ENCODE measurements at places on chromosomes 7 and 10. TPM values are rescaled to one million over a fixed set of nuclear protein-coding genes. Genes with fewer than 3 reads are reported as not detected.
A peak's percentile ranks its signal among the peaks of the same experiment; 100 is the strongest.

DNA sequence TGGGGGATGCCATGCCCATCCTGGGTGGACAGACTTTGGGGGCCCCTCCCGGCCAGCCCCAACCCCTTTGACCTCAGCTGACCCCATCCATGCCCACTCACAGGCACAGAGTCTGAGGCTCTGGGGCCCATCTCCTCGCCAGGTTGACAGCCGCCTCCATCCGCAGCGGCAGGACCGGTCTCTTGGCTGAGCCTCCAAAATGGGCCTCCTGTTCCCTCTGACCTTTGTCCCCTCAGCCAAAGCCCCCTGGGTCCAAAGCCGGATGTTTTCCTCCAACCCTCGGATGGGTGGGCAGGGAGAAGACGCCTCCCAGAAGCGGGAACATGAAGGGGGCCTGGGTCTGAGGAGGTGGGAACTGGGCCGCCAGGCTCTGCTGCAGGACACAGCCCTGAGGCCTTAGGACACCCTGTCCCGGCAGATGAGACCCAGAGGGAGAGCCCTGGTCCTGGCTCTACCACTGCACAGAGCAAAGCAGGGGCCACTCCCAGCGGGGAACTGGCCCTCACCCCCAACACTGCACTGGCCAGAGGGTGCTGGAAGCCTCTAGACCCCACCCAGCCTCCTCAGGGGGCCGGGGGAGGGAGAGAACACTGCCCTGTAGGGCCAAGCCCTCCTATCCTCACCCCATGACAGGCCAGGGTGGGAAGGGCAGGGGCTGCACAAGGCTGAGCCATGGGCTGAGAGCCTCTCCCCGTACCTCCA lies 12.6 kb downstream of the PDGFA start:
- DNase-seq: no peak
- H3K27ac ChIP-seq: no peak overlapping the region
- H3K4me3 ChIP-seq: no peak overlapping the region
- no peaks in the 10 kb centered on the region for H3K27me3 ChIP-seq
- H3K36me3 ChIP-seq: no peaks in the 10 kb centered on the region

- H3K27ac ChIP-seq: no peak overlapping the region
- H3K36me3 ChIP-seq: peaks cover 43% of the 10 kb centered on the region
- no peaks in the 10 kb centered on the region for H3K27me3 ChIP-seq
- peaks cover 30% of the 10 kb centered on the region for H3K4me1 ChIP-seq
- H3K4me3 ChIP-seq: no peak overlapping the region
Measured at GRCh38 chr10:109889867-109890266, 33.4 kb downstream of the XPNPEP1 start.

- no peaks in the 10 kb centered on the region for H3K4me1 ChIP-seq
- H3K36me3 ChIP-seq: no peaks in the 10 kb centered on the region
- H3K27me3 ChIP-seq: no peaks in the 10 kb centered on the region
- no peak overlapping the region for H3K4me3 ChIP-seq
- no peak for DNase-seq
Measured at GRCh38 chr7:131956864-131957263, 400.4 kb upstream of the PODXL start.

DNA sequence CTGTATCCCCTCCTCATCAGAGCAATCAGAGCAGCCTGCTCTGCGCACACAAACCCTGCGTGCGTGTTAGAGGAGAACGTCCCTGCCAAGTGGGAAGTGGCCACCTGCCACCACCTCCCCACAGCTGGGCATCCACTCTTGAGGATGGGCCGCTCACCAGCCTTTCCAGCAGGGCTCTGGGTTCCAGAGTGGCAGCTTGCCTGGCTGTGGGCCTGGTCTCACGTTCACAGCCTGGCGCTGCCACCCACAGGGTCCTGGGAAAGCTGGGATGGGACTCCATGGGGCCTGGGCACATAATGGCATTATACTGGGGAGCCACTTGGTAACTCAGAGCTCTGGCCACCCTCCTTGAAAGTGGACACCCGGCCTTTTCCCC lies 151.1 kb upstream of the PPP2R2D start:
- H3K36me3 ChIP-seq: no peaks in the 10 kb centered on the region
- H3K4me1 ChIP-seq: no peaks in the 10 kb centered on the region
- no peaks in the 10 kb centered on the region for H3K27me3 ChIP-seq
- no peak overlapping the region for H3K4me3 ChIP-seq
- DNase-seq: no peak

GRCh38 chr7:38291117-38291647 lies 17.7 kb upstream of the TARP start:
- H3K27me3 ChIP-seq: no peaks in the 10 kb centered on the region
- H3K4me1 ChIP-seq: no peaks in the 10 kb centered on the region
- no peak for DNase-seq
- H3K36me3 ChIP-seq: no peaks in the 10 kb centered on the region
- no peak overlapping the region for H3K4me3 ChIP-seq

GRCh38 chr7:2913760-2914387 lies 69.8 kb upstream of the GNA12 start:
- no peaks in the 10 kb centered on the region for H3K4me1 ChIP-seq
- H3K27ac ChIP-seq: no peak overlapping the region
- no peak overlapping the region for H3K4me3 ChIP-seq
- peaks cover 39% of the 10 kb centered on the region for H3K36me3 ChIP-seq
- H3K27me3 ChIP-seq: no peaks in the 10 kb centered on the region

DNA sequence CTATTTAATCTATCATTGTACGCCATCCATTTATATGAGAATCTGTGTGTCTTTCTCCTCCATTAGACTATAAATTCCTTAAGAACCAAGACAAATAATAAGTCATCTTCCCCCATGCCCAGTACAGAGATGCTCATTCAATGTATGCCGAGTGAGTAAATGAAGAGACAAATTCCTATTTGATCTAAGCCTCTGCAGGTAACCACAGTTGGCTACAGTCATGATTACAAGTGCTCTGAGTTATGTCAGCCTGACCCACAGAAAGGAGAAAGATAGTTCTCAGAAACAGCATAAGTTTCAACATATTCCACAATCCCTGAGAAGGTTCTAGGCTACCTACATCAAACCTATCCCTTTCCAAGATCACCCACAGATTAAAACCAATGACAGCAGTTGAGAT lies 46.1 kb downstream of the MPP7 start:
- H3K27me3 ChIP-seq: peaks cover 3% of the 10 kb centered on the region
- H3K36me3 ChIP-seq: no peaks in the 10 kb centered on the region
- H3K4me1 ChIP-seq: peaks cover 6% of the 10 kb centered on the region

DNA sequence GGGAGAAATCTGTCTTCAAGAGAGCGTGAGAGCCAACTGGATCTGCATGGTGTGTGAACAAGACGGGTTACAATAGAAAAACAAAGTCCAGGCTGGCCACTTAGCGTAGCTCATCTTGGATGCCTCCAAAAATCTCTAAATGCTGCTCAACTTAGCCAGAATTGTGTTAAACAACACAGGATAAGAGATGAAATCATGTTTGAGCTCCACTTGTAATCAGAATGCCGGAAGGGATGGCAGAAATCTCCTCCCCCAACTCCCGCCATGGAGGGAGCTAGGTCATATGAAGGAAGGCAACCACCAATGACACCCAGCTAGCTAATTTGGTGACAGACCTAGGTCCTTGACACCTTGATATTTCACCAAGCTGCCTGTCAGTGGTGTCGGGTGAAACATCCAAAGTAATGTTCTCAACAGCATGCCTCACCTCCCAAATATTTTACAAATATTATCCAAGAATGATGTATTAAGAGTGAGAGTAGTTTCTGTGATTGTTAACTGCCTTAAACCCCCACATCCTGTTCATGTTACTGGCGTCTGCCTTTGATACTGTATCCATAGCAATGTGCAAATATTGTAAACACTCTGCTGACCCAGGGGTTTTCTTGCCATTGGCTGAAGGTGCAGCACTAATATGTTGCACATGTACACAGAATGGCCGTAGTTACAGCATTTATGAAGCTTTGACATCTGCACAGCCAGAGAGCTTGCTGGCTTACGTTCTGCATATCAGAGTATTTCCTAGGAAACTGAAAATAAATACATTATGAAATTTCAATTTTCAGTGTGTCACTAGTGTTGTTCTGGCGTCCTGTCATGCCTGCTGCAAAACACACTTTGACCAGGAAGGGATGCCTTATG lies 25.8 kb downstream of the TMEM254 start:
- H3K4me3 ChIP-seq: no peak overlapping the region
- H3K27me3 ChIP-seq: peaks cover 5% of the 10 kb centered on the region
- H3K27ac ChIP-seq: no peak overlapping the region
- peaks cover 9% of the 10 kb centered on the region for H3K4me1 ChIP-seq

DNA sequence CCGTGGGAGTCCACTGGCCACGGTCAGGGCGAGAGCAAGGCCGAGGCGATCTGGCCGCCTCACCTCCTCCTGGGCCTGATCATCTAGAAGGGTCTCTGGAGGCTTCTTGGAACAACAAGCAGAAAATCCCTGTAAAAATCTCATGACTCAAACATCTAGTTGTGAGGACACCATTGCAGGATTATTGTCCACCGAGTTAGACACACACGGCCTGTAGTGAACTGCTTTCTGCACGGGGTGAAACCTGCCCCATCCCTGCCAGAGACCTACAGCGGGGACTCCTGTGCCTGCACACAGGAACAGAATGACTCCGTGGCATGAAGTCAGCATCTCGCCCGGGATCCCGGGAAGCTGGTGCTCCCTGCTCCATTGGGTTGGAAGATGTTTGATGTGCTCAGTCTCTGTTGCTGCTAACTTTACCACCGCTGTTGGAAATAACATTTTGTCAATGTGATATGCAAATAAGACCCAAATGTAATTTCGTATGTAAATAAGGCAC lies 267.0 kb upstream of the TCERG1L start:
- DNase-seq: no peak
- peaks cover 2% of the 10 kb centered on the region for H3K27me3 ChIP-seq
- no peak overlapping the region for H3K27ac ChIP-seq
- H3K4me1 ChIP-seq: no peaks in the 10 kb centered on the region
- no peaks in the 10 kb centered on the region for H3K36me3 ChIP-seq

- no peaks in the 10 kb centered on the region for H3K27me3 ChIP-seq
- DNase-seq: no peak
- H3K36me3 ChIP-seq: no peaks in the 10 kb centered on the region
- H3K4me3 ChIP-seq: no peak overlapping the region
- no peak overlapping the region for H3K27ac ChIP-seq
- H3K4me1 ChIP-seq: no peaks in the 10 kb centered on the region
Measured at GRCh38 chr10:76918106-76918505, 719.5 kb downstream of the KCNMA1 start.

GRCh38 chr10:36126076-36126475 lies 484.0 kb upstream of the FZD8 start:
- no peak overlapping the region for H3K4me3 ChIP-seq
- DNase-seq: no peak
- H3K36me3 ChIP-seq: no peaks in the 10 kb centered on the region
- no peak overlapping the region for H3K27ac ChIP-seq
- no peaks in the 10 kb centered on the region for H3K4me1 ChIP-seq

GRCh38 chr10:102752266-102752930 lies 8.7 kb downstream of the WBP1L start:
- no peak overlapping the region for H3K27ac ChIP-seq
- no peaks in the 10 kb centered on the region for H3K27me3 ChIP-seq
- H3K4me1 ChIP-seq: peaks cover 22% of the 10 kb centered on the region
- H3K4me3 ChIP-seq: no peak overlapping the region

DNA sequence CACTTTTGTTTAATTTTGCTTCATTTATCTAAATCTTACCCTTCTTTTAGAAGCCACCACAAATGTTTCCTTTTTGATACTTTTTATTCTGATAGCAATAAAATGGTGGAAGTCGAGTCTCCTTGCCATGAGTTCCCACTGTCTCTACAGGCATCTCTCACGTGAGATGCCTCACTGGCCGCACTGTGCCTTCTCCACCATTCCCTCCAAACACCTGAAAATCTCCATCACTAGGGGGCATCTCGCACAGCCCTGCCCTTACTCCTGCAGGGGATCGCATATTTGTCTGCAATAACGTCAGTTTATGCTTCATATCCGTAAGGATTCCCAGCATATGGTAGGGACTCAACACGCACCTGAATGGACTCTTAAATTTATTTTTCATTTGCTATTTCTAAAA lies 56.3 kb upstream of the NCAPG2 start:
- H3K36me3 ChIP-seq: peaks cover 82% of the 10 kb centered on the region
- H3K27me3 ChIP-seq: no peaks in the 10 kb centered on the region
- no peak for DNase-seq
- H3K4me3 ChIP-seq: no peak overlapping the region

DNA sequence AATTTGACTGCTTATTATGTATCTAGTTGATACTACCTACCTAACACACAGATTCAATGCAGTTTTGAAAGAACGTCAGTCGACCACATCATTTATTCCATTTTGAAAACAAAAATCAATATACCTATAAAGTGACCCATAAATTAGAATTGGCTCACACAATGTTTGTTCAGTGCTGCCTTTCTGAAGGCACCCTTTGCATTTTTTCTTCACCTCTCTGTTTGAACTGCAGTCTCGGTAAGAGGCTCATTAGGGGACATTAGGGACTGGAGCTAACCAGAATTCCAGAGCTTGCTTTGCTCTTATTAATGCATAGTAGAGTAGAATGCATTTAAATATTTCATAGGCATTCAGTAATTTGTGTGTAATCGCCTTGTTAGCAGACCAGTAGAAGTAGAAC lies 234.1 kb downstream of the FOXP2 start:
- no peak overlapping the region for H3K27ac ChIP-seq
- H3K4me3 ChIP-seq: no peak overlapping the region
- no peaks in the 10 kb centered on the region for H3K4me1 ChIP-seq
- peaks cover 13% of the 10 kb centered on the region for H3K27me3 ChIP-seq
- no peak for DNase-seq

DNA sequence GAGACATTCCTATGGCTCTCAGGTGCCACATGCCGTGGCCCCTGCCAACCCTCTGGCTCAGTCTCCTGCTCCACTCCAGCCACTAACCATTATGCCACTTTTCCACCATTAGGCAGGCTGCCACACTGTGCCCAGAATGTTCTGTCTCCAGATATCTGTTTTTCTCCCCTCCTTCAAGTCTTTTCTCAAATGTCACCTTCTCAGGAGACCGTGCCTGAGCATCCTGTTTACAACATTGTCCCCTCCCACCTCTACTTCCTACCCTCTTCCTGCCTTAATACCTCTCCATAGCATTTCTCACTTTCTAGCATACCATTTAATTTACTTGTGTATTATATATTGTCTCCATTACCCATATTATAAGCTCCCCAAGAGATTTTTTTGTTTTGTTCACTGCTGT lies 162.5 kb upstream of the LYZL2 start:
- H3K27me3 ChIP-seq: no peaks in the 10 kb centered on the region
- H3K4me1 ChIP-seq: peaks cover 32% of the 10 kb centered on the region
- H3K4me3 ChIP-seq: no peak overlapping the region
- DNase-seq: no peak
- H3K27ac ChIP-seq: peak overlapping the region; percentile 70

GRCh38 chr7:133575726-133576440 lies 323.0 kb downstream of the EXOC4 start:
- H3K4me1 ChIP-seq: peaks cover 13% of the 10 kb centered on the region
- no peak overlapping the region for H3K4me3 ChIP-seq
- DNase-seq: no peak
- H3K36me3 ChIP-seq: peaks cover 3% of the 10 kb centered on the region
- H3K27ac ChIP-seq: no peak overlapping the region

The NUPR2 gene
- total RNA-seq: not detected

The FLNC gene
- not detected for total RNA-seq

The AVPI1 gene
- total RNA-seq: 2.4 TPM

The BICC1 gene
- 0.11 TPM for total RNA-seq

The HBP1 gene
- 17.0 TPM for total RNA-seq

The CALML3 gene
- total RNA-seq: not detected

Data from activated T-helper 2 cell treated with anti-CD3 and anti-CD28 coated beads, Interferon-gamma antibody, Interleukin-2, Interleukin-4, amounts not matched to agents 10 μg/mL and 5 μg/mL and 100 μg/mL, durations not matched to agents 14 hours and 24 hours and 36 hours (primary cell).